ENCODE measurements at places on chromosomes 7 and 10. TPM values are rescaled to one million over a fixed set of nuclear protein-coding genes. Genes with fewer than 3 reads are reported as not detected.
A peak's percentile ranks its signal among the peaks of the same experiment; 100 is the strongest.

TIAL1 gene
- total RNA-seq, result 121 TPM

- DNase-seq, result peak; percentile 48
Observed at GRCh38 chr7:466465-467191, 53.0 kb downstream of the PDGFA start.

DNA sequence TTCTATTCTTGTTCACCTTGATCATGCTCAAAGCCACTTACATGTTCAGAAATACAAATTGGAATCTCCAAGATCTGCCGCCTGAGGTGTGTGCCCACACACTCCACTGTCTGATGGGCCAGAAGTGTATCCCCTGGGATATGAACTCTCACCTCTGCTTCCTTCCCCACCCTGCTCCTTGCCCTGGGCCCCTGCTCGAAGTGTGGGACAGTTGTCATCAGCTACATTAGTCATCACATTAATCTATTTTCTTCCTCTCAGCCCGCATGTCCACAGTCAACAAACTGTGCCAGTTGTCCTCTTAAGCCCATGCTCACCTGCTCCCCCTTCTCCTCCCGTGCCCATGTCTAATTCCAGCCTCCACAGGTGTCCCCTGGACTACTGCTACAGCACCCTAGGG lies 154.7 kb downstream of the PTPN20 start:
- DNase-seq, result no peak

ITIH2 gene
- total RNA-seq, result not detected

OR13A1 gene
- not detected for total RNA-seq

DNA sequence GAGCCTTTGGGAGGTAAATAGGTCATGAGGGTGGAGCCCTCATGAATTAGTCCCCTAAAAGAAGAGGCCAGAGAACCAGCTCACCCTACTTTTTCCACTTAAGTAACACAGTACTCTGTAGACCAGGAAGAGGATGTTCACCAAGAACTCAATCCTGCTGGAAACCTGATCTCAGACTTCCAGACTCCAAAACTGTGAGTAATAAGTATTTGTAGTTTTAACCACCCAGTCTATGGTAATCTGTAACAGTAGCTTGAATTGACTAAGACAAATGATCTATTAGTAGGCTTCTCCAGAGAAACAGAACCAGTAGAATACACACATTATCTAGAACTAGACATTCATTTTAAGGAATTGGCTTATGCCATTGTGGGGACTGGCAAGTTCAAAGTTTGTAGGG lies 51.5 kb downstream of the ANKMY2 start:
- DNase-seq, result no peak

OR9A2 gene
- 0.71 TPM for total RNA-seq

DNA sequence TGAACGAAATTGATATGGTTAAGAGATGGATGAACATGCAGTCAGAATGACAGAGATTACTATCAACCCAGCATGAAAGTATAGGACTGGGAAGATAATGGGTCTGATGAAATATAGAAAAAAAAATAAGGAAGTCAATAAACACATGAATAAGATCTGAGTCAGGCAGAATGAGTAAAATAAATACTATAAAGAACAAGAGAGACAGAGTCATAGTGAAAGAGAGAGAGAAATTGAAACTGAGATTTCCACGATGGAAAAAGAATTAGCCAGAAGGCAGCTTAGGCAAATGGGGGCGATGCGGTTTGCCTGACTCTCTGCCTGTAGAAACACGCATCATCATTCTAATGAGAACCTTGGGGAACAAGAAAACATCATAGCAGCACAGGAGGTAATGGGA lies 26.6 kb downstream of the SEMA3D start:
- no peak for DNase-seq

ERVW-1 gene
- 0.22 TPM for total RNA-seq

Data from sciatic nerve (tissue), 2 donors.